ENCODE measurements at places on chromosomes 5 and 9.

DNA sequence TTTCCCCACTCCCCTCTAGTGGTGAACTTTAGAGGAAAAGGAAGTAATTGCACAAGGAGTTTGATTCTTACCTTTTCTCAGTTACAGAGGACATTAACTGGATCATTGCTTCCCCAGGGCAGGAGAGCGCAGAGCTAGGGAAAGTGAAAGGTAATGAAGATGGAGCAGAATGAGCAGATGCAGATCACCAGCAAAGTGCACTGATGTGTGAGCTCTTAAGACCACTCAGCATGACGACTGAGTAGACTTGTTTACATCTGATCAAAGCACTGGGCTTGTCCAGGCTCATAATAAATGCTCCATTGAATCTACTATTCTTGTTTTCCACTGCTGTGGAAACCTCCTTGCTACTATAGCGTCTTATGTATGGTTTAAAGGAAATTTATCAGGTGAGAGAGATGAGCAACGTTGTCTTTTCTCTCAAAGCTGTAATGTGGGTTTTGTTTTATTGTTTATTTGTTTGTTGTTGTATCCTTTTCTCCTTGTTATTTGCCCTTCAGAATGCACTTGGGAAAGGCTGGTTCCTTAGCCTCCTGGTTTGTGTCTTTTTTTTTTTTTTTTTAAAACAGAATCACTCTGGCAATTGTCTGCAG lies 25.3 kb downstream of the SLC22A5 start:
- DNase-seq = no peak

DNA sequence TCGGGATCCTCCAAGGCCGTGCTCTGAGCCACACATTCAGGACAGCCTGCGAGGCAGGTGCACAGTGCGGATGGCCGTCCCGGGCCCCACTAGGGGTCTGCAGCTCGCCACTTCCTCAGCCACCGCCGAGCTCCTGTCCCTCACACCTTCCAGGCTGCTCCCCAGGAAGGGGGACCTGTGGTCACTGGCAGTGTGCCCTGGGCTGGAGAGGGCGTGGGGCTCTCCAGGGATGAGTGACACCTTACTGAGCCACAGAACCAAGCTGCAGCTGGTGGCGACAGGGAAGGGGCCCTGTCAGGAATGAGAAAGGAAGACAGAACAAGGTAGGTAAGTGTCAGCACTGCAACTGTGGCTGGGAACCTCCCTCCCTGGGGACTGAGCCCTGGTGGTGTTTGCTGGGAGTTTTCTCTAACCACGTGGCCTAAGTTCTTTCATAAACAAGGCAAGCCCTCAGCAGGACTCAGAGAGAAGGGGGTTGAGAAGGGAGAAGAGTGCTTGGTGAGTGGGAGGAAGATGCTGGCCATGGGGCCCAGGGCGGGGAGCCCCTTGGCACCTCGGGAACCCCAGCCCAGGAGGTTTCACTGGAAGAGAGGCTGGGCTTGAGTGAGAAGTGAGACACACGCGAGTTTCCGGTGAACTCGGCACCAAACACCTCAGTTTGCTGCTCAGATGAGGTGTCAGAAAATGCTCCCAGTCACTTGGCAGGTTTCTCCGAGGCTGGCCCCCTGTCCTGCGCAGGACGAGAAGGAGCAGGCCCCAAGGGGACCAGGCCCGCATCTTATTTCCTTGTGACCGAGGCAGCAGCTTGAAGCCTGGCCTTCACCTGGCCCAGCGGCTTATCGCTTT lies 5.2 kb downstream of the IL13 start:
- peak; percentile 35 for DNase-seq

DNA sequence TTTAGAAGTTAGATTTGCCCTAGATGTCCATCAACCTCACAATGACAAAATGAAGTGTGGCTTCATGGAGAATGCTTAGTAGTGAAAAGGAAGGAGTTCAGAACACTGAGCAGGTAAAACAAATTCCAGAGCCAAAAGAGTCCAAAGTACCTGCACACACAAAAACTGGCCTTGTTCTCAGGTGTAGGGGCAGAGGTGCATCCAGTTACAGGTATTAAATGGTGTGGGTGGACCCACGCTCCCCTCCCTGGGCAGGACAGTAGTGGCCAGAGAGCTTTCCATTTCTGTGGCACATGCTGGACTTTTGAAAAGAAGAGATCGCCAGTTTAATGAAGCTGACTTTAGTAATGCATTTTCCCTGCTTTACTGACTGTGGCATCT lies 47.2 kb downstream of the SECISBP2 start:
- DNase-seq = no peak

GRCh38 chr5:62354028-62354874 lies 48.2 kb downstream of the KIF2A start:
- DNase-seq = peak; percentile 43

DNA sequence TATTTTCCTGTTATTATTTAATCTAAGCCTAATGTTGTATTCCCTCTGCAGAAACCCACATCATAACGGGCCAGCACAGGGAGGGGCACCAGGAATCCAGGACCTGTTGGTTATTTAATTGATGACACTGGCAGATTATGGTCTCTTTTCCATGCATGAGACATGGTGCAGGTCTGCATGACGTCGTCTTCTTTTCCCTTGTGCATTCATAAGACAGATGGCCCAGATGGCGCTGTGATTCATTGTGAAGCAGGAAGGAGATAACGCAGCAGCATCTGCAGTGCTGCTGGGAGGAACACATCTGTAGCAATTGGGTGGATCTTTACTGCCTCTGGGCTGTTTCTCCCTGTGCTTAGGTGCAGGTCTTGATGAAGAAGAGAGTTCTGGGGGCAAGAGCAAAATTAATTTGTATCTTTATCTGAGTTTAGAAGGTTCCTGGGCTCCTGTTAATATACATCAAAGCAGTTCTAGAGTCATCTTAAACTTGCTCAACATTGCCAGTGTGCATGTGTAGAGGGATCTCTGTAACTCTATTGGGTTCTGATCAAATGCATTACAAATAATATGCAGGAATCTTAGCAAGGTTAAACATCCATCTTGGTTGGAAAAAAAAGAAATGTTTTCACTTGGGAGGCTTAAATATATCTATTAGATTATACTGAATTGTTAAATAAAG lies 176.1 kb downstream of the PCSK1 start:
- no peak for DNase-seq

- DNase-seq = no peak
Measured at GRCh38 chr5:59591162-59591561, 302.4 kb downstream of the PDE4D start.

GRCh38 chr9:100492952-100493351 lies 20.0 kb downstream of the TMEFF1 start:
- peak; percentile 27 for DNase-seq

DNA sequence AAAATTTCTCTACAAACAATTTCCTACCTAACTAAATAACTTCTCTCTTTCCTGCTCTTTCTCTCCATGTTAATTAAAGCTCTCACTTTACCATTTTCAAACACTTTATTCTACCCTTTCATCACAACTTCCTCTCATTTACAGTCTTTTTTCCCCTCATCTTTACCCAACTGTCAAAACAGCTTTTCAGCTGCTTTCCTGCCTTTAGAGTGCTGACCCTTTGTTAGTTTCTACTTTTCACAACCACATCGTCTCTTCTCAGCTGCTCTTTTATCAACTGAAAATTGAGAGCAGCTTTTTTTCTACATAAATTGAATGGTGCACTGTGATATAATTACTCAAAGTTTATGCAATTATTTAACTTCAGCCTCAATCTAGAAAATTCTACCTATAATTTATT lies 3.1 kb upstream of the HOMER1 start:
- no peak for DNase-seq

DNA sequence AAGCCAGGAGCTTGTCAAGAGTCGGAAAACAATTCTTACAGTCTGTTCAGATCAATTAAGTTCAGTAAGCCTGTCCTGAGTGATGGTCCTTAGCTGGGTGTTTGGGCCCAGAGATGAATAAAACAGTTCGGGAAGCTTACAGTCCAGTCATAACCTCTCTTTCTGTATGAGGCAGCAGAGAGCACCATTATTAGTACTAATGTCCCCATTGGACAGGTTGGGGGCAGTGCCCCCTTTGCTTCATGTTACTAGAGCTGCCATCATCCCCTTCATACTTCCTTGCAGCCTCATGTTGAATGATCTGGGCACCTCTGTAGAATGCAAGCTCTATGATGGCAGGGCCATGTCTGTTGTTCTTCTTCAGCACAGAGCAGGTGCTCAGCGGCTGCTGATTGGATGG lies 9.8 kb downstream of the DOCK2 start:
- DNase-seq = no peak

DNA sequence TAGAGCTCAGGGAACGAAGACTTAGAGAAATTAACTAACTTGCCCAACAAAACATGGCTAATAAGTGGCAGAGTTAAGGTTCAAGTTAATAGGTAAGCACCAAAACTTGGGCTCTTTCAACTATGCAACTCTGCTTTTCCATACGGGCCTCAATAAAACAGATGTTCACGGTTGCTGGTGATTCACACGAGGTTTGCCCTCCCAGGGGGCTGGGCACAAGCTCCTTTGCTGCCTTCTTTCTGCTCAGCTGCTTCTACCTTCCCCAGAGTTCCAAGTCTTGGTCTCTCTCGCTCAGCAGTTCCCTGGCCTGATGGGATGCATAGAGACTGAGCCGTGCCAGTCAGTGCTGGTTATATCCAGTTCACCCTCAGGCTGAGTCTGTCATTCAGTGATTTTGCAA lies 217.9 kb downstream of the SREK1 start:
- DNase-seq = no peak

- DNase-seq = no peak
Measured at GRCh38 chr5:135430135-135430437, 17.1 kb downstream of the DCANP1 start.

- peak; percentile 83 for DNase-seq
Measured at GRCh38 chr5:61658592-61659008, 326.5 kb downstream of the ZSWIM6 start.

DNA sequence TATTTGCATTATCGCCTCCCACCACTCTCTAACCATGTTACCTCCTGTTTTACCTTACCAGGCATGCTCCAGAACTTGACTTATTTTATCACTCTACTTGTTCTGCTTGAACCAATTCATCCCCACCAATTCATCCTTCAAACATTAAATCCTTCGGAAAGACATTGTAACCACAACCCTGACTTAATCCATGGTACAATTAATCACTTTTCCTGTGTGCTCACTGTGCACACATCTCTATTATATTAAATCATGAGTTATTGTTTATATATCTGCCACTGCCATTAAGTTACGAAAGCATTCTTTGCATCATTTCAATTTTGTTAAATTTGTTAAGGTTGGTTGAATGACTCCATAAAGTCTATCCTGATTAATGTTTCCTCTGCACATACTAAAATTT lies 7.4 kb upstream of the C5orf46 start:
- no peak for DNase-seq

DNA sequence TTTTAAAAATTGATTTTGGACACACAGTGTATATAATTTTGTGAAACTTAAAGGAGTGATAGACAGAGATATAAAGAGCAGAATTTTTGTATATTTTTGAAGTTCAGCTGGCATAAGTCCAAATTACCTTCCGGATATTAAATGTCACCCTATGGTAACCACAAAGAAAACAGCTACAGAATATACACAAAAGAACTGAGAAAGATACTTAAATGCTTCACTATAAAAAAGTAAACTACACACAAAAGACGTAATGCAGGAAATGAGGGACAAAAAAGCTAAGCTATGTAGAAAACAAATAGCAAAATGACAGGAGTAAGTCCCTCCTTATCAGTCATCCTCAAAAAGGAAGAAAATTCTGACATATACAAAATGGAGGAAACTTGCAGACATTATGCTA lies 29.4 kb downstream of the HACD4 start:
- no peak for DNase-seq

GRCh38 chr5:77751328-77752023 lies 24.7 kb downstream of the TBCA start:
- DNase-seq = no peak

DNA sequence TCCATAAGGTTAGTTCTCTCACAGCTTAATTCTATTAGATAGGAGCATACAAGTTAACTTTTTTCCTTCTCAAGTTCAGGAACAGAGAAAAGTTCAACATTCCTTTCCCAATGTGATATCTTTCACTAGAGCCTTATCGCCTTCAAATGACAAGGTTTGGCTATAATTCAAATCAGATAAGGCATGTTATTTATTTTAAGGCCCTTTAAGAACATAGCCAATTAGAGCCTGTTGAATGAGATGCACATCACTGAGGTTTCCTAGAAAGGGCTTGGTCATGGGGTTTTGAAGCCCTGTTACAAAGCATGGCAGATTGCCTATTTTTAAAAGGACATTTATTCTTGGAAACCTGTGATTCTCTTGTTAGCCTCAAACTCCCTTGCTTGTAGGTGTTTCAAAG lies 123.4 kb downstream of the BASP1 start:
- no peak for DNase-seq

- DNase-seq = no peak
Measured at GRCh38 chr5:14864181-14864812, 7.3 kb downstream of the ANKH start.

- no peak for DNase-seq
Measured at GRCh38 chr9:137812356-137813023, 65.1 kb upstream of the CACNA1B start.

DNA sequence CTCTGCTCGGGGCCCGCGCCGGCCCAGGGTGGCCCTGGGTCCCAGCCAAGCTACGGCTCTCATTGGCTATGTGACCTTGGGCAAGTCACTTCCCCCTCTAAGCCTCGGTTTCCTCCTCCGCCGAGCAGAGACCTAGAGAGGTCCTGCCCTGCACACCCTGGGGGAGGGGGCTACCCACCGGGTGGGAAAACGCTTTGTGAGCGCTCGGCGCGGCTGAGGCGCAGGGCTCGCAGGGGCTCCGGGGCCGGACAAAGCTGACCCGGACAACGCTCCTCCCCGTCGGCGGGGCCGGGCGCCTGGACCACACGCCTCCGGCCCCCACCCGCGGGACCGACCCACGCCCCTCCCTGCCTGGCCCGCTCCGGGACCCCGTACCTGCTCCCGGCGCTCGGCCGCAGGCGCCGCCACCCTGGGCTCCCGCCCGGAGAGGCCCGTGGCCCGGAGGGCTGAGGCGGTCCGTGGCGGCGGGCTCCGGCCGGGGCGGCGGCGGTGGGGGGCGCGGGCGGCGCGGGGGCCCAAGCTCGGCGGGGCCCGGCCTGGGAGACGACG lies 85.7 kb upstream of the MELK start:
- DNase-seq = peak; percentile 69

GRCh38 chr9:77384406-77384805 lies 207.1 kb downstream of the VPS13A start:
- no peak for DNase-seq

- DNase-seq = peak; percentile 29
Measured at GRCh38 chr5:113510836-113511451, 2.5 kb upstream of the YTHDC2 start.

DNA sequence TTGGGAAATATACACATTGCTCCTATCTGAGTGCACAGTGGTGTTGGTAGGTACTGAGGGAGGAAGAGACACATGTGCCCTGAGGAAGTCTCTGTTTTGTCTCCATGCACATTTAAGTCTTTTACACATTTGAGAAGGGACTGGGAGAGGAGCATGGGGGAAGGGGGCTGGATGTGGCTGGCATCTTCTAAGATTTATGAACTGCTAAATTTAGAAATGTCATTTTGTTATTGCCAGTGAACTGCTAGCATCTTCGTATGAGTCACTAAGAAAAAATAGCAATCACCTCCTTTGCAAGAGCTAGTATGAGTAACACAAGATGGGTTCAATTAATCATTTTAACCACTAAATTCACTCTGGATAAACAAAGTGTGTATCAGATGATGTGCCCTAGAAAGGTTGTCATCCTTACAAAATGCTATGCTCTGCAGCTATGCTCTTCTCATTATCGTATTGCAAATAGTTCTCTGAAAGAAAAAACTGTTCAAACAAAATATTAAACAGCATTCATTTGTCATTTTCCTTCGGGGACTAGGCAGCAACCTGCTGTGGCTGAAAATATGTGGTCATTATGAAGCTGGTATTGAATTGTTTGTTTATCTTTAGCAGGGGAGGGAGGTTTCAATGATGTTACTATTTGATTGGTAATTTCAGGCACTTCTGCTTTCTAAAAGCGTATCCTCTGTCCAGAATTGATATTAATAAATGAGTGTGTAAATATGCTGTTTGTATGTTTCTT lies 236.5 kb downstream of the DMRTA1 start:
- no peak for DNase-seq

Data from KBM-7 (cell line).